Stimulated activated CD4-positive, alpha-beta T cell treated with anti-CD3 and anti-CD28 coated beads, Interleukin-12 subunit alpha, Interleukin-12 subunit beta, amount 100 ng/mL, for 24 hours (primary cell): ENCODE measurements at places on chromosomes 3 and 15.

GRCh38 chr3:113676261-113676660, 20.2 kb downstream of the USF3 start:
- no peak for DNase-seq

DNA sequence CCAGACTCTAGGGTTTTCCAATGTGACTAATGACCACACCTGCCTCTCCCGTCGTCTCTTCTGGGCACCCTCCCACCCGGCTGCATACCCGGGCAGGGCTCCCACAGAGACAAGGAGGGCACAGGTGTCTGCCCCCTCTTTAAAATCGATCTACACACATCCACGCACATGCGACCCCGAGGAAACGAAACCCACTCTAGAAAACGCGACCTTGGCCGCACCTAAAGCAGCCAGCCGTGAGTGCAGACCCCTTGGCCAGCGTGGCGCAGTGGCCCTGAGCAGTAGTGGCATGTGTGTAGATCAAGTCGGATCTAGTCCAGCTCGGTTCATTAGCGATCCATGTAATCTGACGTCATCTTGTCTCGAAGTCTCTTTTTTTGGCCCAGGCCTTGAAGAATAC, 151.8 kb downstream of the NSMCE3 start:
- DNase-seq: no peak

- DNase-seq: no peak
These were observed 40.3 kb downstream of the UMPS start for GRCh38 chr3:124770336-124771082.

- no peak for DNase-seq
These were observed 1.2 kb upstream of the RYK start for GRCh38 chr3:134251731-134252391.

GRCh38 chr3:29481969-29482767, 201.3 kb downstream of the RBMS3 start:
- DNase-seq: no peak

DNA sequence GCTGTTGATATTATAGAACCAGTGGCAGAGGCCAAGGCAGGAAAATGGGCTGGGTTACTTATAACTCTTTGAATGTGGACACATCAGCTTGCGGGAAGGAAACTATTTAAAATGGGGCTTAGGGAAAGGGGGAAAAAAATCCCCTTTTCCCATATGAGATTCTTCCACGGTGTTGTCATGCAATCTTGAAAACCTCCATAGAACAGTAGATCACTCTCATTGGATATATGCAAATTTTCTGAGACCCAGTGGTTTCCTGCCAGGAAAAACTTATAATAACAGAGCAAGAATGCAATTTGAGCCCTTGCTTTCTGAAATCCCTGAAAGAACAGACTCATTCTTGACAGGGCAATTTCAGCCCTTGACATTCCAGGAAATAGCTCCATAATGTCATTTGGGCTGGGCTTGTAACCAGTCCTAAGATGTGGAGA, 31.1 kb downstream of the TMEM212 start:
- no peak for DNase-seq

- DNase-seq: no peak
These were observed 91.8 kb downstream of the TMEM266 start for GRCh38 chr15:76151599-76151974.

DNA sequence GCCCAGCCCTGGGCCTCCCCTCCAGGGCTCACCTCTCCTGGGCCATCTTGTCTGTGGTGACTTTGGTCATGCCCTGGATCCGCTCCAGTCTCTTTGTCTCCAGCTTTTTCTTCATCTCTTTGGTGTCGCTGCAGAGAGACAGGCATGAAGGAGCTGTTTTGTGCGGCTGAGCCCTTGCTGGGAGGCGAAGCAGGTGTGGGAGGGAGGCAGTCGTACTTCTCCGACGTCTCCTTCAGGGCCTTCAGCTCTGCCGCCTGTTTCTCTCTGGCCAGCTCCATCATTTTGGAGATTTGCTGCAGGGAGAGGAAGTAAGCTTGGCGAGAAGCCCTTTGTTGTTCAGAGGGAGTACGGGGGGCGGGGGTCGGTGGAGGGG, 7.7 kb upstream of the ANKRD63 start:
- no peak for DNase-seq
